ENCODE measurements at places on chromosomes 1 and 21.

GRCh38 chr1:90149101-90149500 lies 154.2 kb downstream of the ZNF326 start:
- no peak for DNase-seq

GRCh38 chr1:171803045-171803444 lies 21.6 kb downstream of the METTL13 start:
- DNase-seq = no peak

- no peak for DNase-seq
These were observed 36.6 kb downstream of the LDLRAD2 start for GRCh38 chr1:21848524-21849174.

- DNase-seq = no peak
These were observed 44.6 kb downstream of the RHBG start for GRCh38 chr1:156413391-156414246.

- no peak for DNase-seq
These were observed 57.1 kb downstream of the WNT9A start for GRCh38 chr1:227890451-227891222.

DNA sequence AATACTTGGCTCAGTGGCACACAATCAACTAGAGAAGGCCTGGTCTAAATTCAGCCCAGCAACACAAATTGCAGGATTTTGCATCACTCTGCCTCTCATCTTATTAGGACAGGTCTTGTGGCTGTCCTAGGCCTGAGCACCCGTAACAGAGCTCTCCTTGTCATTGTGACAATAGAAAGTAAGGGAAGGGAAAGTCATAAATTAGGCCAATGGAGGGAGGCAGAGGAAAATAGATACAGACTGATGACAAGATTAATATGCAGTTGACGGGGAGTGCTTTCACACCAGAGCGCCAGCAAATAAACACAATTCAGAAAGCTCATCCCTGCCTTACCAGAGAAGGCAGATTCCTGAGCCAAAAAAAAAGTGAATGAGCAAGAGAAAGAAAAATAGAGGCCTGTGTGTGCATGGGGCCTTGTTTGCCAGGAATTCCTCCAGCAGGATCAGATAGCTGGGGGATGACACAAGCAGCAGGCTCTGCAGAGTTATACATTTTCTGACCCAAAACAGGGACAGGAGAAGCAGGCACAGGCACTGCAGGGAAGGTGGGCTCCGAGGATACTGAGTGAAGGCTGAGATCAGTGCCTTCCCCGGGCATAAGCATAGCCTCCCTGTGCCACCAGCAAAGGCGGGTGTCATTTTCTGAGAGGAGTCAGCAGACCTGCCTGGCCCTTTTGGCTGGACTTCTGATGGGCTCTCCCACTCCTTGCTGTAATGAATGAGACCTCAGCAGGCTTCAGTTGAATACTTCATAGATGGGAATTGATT lies 110.0 kb upstream of the SPAG17 start:
- DNase-seq = no peak

DNA sequence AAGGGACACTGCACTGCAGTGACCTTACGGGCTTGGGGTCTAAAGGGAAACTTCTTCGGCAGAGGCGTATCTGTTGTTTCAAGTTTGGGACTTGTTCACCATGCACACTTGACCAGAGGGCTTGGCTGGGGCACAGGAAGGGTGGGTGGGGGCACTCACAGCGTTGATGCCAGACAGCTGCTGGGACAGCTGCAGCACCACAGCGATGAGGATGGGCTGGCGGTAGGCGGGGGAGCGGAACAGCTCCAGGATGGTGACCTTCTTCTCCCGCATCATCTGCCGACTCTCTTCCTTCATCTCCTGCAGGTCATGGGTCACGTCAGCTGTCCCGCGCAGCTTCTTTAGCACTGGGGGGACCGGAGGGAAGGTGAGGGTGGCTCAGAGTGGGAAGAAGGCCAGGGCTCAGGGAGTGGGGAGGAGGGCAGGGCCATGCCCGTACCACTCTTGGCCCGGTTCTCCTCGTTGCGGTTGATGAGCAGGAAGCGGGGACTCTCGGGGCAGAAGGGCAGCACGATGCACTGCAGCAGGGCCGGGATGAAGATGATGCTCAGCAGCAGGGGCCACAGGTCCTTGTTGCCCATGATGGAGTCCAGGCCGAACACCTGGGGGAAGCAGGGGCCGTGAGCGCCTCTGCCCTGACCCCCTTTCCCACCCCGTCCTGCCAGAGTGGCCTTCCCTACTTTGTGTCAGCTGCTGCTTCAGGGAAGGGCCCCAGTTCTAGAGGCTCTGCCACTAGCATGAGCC lies 29.1 kb downstream of the SLC2A1 start:
- no peak for DNase-seq

DNA sequence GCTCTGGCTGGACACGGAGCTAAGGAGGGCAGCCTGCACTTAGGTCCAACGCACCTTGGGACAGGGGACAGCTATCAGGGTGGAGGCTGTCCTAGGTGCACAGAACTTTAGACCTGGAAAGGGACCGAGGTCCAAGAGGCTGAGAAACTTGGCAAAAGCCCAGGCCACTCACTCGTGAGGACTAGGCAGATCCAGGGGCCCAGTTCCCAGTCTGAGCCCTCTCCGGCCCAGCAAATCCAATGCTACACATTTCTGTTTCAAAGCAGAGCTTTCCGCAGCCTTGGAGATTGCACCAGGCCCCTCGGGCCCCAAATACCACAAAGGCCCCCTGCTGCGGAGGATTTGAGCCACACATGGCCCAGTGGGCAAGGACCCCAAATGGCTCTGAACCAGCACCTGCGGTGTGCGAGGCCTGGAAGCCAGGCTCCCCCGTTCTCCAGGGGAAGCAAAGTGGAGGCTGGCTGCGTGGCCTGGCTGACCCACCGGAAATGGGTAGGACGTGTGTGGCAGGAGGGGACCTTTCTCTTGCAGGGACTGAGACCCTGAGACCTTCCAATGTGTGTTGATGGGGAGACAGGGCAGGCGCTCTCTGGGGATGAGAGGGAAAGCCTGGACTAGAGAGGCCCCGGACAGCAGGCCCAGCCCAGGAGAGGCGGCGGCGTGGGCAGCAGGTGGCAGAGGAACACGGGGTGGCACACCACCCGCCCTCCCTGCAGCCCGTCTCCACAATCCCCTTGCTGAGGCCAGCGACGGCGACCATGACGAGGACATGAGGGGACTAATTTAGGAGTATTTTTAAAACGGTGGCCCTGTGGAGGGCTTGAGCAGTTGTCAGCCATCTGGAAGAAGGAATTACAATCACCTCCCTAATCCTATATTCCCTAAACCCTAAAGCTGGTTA lies 118.7 kb downstream of the CASZ1 start:
- DNase-seq = no peak

DNA sequence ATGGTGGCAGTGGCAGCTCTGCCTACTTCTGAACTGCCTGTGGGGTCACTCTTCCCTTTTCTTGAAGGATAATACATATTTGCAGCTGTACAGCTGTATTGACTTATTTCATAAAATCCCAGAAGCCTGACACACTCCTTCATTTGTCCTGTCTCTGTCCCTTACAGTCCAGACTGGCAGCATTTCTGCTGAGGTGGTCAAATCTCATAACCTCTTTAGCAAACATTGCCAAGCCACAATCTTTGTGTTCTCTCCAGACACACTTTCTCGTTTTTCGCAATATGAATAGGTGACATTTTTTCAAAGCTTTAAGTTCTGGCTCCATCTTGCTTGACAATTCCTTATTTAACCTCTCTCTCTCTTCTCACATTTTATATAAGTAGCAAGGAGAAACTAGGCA lies 15.2 kb downstream of the LY9 start:
- no peak for DNase-seq

GRCh38 chr1:229844675-229845074 lies 218.6 kb downstream of the URB2 start:
- no peak for DNase-seq

- DNase-seq = no peak
These were observed 34.3 kb upstream of the PSMG1 start for GRCh38 chr21:39217356-39218081.

- no peak for DNase-seq
These were observed 11.4 kb downstream of the PRPF3 start for GRCh38 chr1:150332651-150333290.

DNA sequence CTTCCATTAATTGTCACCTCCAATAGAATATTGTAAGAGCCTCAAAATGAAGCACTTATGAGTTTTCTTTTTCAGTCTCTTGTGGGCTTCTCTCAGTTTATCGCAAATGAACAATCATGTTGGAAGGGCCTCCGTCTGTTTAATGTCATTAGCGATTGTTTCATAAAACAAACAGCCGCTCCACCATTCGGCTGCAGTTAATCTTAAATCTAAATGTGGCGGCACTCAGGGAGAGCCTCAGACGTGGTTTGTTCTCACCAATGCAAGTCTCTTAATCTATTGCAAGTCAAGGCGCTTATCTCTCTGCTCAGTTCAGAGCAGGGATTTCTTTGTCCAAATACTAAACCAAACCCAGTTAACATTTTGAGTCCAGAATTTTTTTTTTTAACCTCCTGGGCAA lies 34.9 kb upstream of the ESRRG start:
- DNase-seq = no peak

Data from cortex of kidney (tissue), 1 donor.